ENCODE measurements at places on chromosomes 3 and 15.

DNA sequence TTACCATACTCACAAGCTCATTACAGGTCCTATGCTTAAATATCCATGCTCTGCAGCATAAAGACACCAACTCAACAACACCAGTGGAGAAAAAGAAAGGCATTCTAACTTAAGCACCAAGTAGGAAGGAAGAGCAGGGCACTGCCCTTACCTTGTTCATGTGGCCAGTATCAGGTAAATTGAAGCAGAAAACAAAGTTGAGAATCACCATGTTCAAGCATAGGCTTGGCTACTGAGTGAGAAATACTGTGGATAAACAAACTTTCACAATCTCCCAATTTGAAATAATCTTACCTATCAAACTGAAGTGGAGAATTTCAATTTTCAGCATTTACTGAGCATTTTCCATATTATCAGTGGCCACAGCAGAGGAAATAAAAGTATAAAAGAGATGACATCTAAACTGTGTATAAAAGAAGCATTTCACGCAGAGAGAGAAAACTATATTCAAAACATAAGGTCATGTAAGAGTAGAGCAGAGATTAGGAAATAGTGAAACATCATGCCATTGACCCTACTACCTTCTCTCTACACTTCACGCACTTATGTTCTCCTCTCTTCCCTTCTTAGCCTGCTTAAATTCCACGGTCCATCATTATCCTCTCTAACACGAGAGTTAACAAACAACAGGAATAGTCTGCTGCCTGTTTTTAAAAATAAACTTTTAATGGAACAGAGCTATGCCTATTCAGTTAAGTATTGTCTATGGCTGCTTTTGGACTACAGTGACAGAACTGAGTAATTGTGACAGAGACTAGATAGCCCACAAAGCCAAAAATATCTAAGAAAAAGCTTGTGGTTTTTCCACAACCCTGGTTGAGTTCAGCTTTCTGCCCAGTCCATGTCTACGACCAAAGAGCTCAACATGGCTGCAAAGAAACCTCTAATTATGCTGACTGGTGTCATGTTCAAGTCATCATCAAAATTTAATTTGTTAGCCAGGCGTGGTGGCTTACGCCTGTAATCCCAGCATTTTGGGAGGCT, 142.5 kb downstream of the NR1I2 start:
- DNase-seq = no peak

GRCh38 chr3:14289590-14290461, 111.2 kb downstream of the LSM3 start:
- no peak for DNase-seq

GRCh38 chr3:188152660-188153436, 1.1 kb upstream of the LPP start:
- peak; percentile 10 for DNase-seq

GRCh38 chr3:161064413-161064812, 40.7 kb downstream of the B3GALNT1 start:
- DNase-seq = no peak

DNA sequence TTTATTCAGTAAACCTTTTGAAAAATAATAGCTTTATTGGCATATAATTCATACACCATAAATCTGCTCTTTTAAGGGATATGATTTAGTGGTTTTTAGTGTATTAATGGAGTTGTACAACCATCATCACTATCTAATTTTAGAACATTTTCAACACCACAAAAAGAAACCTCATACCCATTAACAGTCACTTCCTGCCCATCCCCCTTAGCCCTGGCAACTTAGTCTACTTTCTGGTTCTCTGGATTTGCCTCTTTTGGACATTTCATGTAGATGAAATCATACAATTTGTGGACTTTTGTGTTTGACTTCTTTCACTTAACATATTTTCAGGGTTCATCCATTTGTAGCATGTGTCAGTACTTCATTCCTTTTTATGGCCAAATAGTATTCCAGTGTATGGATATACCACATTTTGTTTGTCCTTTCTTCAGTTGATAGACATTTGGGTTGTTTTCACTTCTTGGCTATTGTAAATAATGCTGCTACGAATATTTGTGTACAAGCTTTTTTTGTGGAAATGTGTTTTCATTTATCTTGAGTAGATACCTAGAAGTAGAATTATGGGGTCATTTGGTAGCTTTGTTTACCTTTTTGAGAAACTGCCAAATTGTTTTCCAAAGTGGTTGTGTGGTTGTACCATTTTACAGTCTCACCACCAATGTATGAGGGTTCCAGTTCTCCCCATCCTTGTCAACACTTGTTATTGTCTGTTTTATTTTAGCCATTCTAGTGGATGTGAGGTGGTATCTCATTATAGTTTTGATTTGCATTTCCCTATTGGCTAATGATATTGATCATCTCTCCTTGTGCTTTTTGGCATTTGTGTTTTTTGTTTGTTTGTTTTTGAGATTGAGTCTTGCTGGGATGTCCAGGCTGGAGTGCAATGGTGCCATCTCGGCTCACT, 45.8 kb downstream of the SMAD3 start:
- no peak for DNase-seq

- DNase-seq = no peak
These were observed 18.9 kb upstream of the ATP13A4 start for GRCh38 chr3:193573403-193574191.

GRCh38 chr15:33226559-33227181, 32.2 kb upstream of the FMN1 start:
- peak; percentile 68 for DNase-seq

- no peak for DNase-seq
These were observed 332.7 kb upstream of the SLCO3A1 start for GRCh38 chr15:91520850-91521249.

DNA sequence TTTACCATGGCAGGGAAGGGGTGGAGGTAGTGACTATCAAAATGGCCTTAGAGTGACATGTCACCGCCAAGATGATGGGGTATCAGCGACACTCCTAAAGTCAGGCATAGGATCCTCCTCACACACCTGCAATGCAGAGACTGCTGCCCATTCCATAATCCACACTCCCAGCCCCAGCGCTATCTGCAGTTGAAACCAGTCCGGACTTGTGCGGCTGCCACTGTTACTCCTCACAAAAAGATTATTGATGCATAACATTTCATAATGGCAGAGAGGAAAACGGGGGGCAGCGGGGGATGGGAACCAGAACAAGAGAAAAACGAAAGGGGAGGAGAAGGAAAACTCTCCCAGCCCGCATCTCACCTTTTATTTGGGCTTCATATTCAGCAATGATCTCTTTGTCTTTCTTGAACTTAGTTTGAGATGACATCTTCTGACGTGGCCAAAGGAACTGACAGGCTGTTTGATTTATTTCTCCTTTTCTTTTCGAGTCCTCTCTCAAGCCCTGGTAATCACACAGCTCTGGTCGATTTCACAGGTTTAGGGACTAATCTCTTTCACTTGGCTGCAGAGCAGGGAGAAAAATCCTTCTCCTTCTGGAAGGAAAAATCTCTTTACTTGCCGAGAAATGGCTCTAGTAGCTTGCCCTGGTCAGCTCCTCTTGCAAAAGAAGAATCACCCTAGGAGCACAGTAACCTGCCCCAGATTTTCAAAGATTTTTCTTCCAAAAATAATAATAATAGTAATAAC, 749 bp downstream of the SRGAP3 start:
- DNase-seq = no peak

- no peak for DNase-seq
These were observed 115.2 kb downstream of the NTRK3 start for GRCh38 chr15:88141269-88141889.

DNA sequence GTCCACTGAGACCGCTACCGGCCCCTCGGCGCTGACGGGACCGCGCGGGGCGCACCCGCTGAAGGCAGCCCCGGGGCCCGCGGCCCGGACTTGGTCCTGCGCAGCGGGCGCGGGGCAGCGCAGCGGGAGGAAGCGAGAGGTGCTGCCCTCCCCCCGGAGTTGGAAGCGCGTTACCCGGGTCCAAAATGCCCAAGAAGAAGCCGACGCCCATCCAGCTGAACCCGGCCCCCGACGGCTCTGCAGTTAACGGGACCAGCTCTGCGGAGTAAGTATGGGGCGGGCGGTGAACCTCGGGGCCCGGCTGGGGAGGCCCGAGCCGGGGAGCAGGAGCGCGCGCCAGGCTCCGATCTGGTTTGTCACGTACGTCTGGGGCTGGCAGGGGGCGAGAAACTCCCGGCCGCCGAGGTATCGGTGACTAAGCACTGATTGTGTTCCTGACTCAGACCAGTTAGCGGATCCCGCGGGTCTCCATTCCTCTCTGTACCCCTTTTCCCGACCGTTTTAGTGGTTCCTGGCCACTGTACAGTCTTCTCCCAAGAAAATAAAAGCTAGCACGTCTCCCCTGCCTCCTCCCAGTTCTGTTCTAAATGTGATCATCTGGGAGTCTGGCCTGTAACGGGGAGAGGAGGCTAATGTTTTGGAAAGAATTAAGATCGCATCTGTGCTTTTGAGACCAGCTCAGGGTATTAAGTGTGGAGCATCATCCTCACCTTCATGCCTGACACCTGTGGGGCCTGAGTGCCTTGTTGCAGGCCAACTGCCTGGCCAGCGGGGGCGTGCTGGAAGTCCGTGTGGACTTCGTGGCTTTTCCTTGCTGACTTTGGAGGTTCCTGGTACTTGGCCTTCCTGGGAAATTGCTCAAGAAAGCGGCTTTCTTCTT, 691 bp downstream of the MAP2K1 start:
- peak; percentile 47 for DNase-seq

GRCh38 chr3:132605374-132605792, 8.3 kb downstream of the ACKR4 start:
- no peak for DNase-seq

GRCh38 chr3:119555309-119555735, 4.1 kb downstream of the CD80 start:
- DNase-seq = peak; percentile 7

GRCh38 chr3:30962084-30962483, 67.6 kb upstream of the GADL1 start:
- DNase-seq = no peak

DNA sequence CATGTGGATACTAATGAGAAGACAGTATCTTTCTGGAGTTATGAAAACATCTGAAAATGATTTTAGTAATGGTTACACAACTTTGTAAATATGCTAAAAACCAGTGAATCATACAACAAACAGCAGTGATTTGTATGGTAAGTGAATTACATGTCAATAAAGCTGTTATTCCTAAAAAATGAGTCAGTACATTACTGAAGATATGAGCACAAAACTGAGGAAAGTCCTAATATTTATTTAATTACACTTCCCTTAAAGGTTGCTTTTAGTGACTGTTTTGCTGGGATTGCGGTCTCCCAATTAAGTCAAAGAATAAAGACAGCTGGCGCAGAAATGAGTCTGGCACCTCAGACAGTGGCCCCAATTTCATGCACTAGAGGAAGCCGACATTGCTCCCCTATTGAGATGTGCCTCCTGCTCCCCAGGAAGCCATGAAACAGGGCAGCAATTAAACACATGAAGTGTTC, 50.9 kb upstream of the FSIP1 start:
- no peak for DNase-seq

DNA sequence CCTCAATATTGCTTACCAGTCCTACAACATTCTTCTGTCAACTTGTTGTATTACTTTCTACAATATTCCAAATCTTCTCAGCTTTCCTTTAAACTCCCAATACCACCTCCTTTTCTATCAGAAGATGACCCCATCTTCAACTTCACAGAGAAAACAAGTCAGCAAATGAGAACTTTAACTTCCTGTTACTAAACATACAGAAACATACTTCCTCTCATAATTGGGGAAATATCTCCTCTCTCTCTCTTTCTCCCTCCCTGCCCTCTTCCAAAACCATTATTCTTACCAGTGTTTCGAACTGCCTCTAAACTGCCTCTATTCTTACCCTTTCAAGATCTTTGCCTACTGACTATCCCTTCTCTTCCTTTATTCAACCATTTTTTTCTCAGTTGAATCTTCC, 1.8 kb upstream of the SNAP23 start:
- peak; percentile 25 for DNase-seq

- no peak for DNase-seq
These were observed 1059.7 kb downstream of the ZPLD1 start for GRCh38 chr3:103494512-103494911.

GRCh38 chr3:168455814-168456213, 360.1 kb upstream of the GOLIM4 start:
- no peak for DNase-seq

- no peak for DNase-seq
These were observed 44.5 kb upstream of the RAD51 start for GRCh38 chr15:40650479-40650878.

- no peak for DNase-seq
These were observed 3.9 kb downstream of the RRP9 start for GRCh38 chr3:51937611-51938450.

GRCh38 chr15:92316586-92317295, 76.9 kb upstream of the ST8SIA2 start:
- no peak for DNase-seq

DNA sequence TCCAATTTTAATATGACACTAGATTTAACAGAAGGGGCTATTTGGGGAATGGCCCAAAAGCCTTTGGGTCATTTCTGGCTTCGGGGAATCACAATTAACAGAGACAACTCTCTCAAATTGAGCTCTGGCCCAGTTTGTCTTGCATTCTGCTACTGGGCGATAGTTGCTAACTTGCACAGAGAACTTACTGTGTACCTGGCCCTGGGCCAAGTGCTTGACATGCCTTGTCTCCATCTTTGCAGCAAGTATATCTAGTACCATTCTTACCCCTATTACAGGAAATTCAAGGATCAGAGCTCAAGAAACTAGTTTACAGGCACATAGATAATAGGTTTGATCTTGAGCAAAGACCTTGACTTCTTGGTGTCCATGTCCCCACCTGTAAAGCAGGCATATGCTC, 175.7 kb downstream of the TMEM108 start:
- DNase-seq = no peak

- DNase-seq = no peak
These were observed 15.6 kb upstream of the PRTG start for GRCh38 chr15:55758580-55758986.

DNA sequence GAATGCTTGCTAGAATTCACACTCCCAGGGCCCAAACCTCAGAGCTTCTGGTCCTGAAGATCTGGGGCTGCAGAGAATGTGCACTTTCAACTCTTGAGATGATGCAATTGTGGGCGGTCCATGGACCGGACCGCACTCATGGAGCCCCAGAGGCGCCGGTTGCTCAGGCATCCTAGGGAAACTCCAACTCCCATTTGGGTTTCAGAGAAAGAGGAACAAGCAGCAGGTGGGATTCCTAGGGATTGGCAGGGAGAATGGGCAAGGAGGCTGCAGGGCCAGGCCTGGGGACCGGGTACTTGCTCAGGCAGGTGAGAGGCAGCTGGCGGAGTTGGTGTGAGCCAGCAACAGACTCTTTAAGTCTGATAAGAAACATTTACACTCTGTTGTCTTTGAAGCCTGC, 3.5 kb downstream of the NOX5 start:
- DNase-seq = no peak

- peak; percentile 94 for DNase-seq
These were observed 38.2 kb downstream of the STAG1 start for GRCh38 chr3:136714020-136714419.

DNA sequence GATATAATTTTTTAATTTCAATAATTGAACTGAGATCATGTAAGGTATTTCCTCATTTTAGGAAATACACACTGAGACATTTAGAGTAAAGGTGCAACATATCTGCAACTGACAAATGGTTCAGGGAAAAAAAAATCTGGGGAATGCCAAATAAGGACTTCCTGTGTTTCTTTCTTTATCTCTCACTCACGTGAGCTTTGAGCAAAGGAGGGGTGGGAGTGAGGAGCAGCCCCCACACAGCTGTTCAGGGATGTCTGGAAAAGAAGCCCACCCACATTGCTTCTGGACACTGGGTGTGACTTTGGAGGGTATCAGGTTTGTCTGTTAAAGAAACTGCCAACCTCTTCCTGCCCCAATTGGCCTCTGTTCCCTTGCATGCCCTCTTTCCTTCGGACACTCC, 5.6 kb upstream of the TP63 start:
- DNase-seq = no peak

GRCh38 chr15:79282371-79283251, at the start of gene ANKRD34C:
Gene ANKRD34C, plus strand, starts transcription at chr15:79282722. Its CDS starts 10,563 bp downstream, at chr15:79293285.
- no peak for DNase-seq

- no peak for DNase-seq
These were observed 96.8 kb downstream of the OCA2 start for GRCh38 chr15:28002136-28002861.
